AG04450 (cell line): ENCODE measurements at places on chromosomes 7 and 10.

DNA sequence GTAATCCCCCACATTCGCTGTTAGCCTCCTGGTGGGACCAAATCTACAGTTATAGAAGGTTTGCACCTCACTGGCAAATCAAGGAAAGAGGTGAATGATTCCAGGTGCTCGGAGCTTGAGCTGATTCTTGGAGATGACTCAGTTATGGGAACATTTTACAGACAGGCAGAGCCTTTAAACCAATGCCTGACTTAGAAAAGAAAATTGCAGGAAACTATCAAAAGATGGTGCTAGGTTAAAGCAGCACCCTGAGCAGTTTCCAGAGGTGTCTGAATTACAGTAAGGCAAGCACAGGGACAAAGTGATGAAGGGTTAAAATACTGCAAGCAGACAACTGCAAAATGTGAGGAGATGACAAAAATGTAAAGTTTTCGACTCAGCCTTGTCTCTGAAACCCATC lies 2.9 kb downstream of the LRRTM3 start:
- DNase-seq, result no peak

GRCh38 chr10:28872587-28873165 lies 195.4 kb downstream of the BAMBI start:
- no peak for DNase-seq

- DNase-seq, result no peak
Measured at GRCh38 chr10:86288695-86289576, 77.7 kb downstream of the GRID1 start.

DNA sequence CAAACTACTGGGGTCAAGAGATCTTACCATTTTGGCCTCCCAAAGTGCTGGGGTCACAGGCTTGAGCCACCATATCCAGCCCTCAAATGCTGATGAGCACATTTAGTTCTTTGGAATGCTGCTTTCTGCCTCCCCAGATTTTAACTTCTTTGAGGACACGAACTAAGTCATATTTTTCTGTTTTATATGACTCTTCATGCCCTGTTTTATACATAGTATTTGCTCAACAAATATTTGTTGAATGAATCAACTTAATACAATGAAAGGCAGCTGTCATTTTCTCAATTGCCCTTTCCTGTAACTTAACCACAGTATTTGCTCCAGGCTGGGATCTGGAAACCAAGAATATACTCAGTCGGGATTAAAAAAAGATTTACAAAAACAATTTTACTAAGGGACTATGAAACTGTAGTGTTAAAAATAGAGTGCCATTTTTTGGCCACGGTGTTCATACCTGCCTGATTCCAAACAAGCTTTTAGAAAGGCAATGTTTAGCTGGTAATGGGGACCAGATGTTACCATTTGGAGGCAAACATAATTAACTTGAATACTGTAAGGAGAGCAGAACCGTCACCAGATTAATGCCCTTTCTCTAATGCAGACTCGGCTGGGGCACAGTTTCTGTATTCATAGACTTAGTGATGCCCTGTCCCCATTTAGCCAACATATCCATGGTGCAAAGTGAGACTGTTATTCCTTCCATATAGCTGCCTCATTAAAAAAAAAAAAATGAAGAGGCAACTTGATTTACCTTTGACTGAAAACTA lies 117.6 kb downstream of the NRP1 start:
- DNase-seq, result no peak
